Eye (tissue), 1 donor: ENCODE measurements at places on chromosomes 6 and 20.

DNA sequence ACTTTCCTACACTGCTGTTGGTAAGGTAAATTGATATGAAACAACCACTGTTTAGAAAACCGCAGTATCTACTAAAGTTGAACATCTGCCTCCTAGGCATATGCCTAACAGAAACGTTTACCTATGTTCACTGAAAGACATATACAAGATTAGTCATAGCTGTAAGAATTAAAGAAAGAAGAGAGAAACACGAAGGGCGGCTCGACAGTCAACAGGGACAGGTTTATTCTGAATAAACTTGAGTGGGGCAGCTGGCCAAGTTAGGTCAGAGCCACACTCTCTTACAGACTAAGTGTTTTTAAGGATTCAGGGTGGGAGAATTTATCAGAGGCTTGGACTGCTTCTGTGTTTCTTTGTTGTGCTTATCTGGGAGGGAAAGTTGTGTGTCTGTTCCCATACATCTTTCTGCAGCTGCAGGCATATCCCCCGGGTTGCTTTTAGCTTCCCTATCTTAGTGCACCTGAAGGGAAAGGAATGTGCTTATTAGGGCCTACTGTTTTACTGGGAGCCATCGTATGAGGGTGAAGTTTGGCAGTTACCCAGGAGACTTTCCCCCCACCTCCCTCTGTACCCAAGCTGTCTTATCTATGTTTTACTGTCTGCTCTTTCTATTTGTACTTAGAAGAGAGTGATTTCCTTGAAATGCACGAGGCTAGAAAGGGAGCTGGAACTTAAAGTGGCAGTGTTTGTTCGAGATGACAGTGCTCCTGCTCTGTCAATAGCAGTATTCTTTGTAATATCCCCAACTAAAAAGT is 20.4 kb downstream of the PROCR start:
- DNase-seq, result no peak

DNA sequence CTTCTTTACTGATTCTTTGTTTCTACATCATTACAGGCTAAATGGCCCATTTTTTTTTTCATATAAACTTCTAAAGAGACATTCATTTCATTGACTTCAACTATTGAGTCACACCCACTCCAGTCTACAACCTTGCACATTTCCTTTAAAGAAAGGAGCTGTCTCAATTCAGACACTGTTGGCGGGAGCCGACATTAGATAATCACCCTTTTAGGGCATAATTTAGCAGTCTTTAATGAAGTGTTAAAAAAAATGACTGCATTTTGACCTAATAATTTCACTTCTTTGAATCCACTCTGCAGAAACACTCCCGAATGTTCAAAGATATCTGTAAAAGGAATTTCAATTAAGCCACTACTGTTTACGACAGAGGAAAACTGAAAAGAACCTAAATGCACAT is 1.5 kb downstream of the EPM2A start:
- peak; percentile 74 for DNase-seq

DNA sequence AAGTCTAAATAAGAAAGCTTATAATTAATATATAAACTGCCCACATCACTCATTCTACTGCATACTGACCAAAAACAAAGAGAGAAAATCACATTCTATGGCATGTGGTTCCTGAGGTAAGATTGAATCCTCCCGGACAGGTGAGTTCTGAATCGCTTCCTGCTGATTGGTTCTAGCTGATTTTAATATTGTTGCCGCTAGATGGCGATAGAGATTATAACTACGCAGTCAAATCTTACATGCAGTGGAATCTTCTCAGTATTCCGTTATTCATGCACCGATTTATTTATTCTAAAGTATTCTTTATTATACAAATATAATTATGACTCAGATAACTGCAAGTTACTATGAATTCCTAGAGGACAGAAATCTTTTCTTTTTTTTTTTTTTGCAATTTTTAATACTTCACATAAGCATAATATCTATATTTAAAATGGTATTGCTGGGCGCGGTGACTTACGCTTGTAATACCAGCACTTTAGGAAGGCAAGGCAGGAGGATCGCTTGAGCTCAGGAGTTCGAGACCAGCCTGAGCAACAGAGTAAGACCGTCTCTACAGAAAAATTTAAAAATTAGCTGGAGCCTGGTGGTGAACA is 24.2 kb upstream of the TMX4 start:
- DNase-seq, result peak; percentile 83

GRCh38 chr6:168169624-168170023 is 90.6 kb upstream of the FRMD1 start:
- DNase-seq, result no peak

GRCh38 chr6:107641500-107641941 is 151.6 kb downstream of the SOBP start:
- DNase-seq, result no peak

- DNase-seq, result peak; percentile 91
Measured at GRCh38 chr6:11621119-11621518, 83.6 kb downstream of the TMEM170B start.

DNA sequence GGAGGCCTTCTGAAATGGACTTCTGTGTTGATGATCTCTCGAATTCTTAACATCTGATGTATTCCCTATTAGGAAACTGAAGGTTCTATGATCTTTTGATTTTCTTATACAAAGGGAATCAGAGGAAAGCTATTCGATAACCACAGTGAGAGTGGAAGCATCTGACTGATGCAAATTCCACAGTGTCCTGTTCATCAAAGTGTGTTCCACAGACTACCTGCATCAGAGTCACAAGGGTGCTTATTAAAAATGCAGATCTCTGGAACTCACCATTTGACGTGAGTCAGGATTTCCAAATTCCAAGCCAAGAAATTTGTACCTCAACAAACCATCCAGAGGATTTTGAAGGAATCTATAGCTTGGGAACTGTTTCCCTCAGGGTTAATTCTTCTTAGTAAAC is 4.4 kb upstream of the MEP1A start:
- DNase-seq, result no peak

- no peak for DNase-seq
Measured at GRCh38 chr6:43869079-43869710, 99.2 kb downstream of the VEGFA start.

GRCh38 chr6:16132909-16133308 is 4.0 kb downstream of the MYLIP start:
- no peak for DNase-seq
